Activated naive CD4-positive, alpha-beta T cell treated with anti-CD3 and anti-CD28 coated beads, Interleukin-2, amount 10 ng/mL, durations not matched to agents 7 days and 5 days (primary cell): ENCODE measurements at places on chromosomes 3 and 15.

DNA sequence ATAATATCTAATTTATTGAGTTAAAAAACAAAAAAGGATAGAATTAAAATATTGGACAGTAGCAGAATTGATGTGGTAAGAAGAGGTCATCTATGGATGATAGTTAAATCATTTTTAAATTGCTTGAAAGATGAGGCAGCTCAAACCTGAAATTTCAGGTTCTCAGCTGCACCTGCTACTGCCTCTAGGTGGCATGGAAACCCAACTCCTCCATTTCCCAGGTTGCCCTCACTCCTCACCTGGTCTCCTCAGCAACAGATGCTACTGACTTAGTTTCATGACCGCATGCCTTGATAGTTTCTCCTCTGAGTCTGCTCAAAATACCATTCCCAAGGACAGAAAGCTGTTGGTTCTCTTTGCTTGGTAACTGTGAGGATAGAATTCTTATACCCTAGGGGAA, 148.1 kb downstream of the ABHD5 start:
- no peak for DNase-seq

DNA sequence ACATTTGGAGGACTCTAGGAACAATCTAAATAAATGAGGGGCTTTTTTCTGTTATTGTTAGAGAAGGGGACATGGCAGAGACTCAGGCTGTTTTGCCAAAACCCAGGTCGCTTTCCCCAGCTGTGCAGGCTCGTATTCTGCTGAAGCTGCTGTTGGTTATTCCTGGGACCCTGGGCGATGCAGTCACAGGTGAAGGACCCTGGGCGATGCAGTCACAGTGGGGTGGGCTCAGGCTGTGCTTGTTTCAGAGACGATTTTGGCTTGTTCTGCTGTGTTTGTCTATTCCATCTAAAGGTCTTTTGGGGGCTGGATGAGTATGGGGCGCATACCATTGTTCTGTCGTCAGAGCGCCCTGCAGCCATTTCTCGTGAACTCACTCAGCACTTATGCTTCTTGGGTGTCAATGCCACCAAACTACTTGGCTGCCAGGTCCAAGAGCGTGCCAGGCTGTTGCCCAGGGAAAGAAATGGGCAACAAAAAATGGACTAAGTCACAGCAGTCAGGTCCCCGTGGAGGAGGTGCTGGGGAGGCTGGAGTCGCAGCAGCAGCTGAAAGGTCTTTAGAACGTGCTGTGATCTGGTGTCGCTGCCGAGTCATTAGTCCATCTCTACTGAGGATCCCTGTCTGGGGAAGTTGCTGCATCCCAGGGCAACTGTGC, 151.4 kb downstream of the CHDH start:
- no peak for DNase-seq

DNA sequence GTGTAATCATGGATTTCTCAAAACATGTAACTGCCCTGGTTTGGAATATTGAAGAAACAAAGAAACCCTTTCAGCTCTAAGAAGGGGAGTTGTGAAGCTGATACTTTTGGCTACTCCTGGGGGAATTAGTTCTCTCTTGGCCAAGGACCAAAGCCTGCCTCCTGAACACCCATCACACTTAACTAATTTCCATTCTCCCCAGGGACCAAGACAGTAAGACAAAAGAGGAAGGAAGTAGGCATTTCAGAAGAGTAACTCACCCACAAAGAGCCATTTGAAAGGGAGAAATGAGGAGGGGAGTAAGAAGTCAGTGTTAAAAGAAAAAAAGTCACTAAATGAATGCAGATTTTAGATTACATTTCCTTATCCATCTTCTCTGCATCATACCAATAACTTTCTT, 328.0 kb upstream of the SOX2 start:
- no peak for DNase-seq

DNA sequence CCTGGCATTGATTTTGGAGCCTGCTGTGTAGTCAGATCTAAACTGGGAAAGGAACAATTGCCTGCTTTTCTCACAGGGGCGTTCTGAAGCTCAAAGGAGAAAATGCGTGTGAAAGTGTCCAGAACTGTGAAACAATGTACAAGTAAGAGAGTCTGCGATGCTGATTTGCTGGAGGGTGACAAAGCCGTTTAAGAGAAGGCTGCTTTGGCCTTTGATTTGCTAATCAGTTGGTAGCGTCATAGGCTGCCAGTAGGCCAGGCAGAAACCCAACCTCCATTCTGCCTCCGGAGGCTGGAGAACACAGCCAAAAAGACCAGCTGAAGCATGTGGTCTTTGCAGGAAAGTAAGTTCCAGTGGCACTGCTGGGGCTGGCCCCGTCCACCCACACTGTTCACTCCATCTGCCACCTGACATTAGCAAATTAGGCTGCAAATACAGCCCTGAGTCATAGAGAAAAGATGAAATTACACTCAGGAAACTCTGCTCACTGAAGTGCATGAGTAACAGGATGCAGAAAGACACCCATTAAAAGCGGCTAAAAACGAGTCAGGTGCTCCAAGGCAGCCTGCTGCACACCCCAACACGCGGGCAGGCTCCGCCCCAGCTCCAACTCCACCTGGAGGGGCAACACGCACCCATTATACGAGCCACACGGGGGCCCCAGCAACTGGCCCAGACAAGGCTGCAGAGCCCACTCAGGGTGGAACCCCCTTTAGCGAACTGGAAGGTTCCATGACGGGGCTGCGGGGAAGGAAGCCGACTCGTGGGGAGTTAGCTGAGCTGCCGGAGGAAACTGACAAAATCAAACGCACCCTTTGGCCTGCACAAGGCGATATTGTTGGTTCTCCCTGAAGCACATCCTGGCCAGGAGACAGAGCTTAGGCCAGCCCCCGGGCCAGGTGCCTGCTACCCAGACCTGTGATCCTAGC, 31.6 kb downstream of the ZDHHC19 start:
- peak; percentile 91 for DNase-seq

DNA sequence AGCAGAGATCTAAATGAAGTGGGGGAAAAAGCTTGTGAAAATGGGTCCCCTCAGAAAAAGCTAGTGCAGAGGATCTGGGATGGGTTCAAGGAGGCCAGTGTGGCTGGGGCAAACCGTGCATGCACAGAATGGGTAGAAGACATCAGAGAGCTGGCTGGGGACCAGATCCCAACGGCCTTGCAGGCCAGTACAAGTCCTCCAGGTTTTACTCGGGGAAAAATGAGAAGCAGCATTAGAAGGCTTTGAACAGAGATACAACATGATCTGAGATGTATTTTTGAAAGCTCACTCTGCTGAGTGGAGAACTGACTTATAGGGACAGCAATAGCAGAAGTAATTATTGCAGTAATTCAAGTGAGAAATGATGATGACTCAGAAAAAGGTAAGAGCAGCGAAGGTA, 114.5 kb downstream of the HERC1 start:
- DNase-seq = no peak

- DNase-seq = no peak
These were observed 31.2 kb upstream of the FXR1 start for GRCh38 chr3:180881065-180881801.

- DNase-seq = no peak
These were observed 55.7 kb downstream of the PCCB start for GRCh38 chr3:136305879-136306278.

DNA sequence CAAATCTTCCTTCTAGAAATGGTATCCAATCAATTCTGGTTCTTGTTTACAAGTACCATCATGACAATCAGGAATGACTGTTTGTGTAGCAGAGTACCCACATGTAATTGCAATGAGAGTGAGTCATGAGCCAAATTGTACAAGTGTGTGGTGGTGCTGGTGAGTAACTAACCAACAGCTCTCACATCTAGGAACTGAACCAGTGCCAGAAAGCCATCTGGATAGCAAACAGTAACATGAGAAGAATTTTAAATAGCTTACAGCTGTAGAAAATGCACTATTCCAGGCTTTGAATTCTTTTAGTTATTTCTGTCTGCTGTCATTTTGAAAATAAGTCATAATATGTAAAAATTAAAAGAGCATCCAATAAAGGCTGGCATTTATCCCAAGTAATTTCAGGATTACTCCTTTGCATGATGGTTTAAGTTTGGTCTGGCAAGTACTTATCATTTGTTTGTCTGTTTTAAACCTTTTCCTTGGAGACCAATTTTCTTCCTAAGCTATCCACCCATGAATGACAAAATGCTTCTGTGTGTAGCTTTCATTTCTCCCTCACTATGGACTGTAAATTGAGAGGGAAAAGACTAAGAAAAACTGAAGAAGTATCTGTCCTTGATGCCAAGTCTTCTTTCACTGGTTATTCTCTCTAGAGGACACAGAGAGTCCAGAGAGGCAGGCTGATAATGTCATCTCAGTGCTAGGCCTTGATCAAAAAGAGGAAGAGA, 60.0 kb downstream of the PIK3CB start:
- no peak for DNase-seq

GRCh38 chr15:67839499-67839928, 331 bp downstream of the RNU6-1 start:
- peak; percentile 50 for DNase-seq

DNA sequence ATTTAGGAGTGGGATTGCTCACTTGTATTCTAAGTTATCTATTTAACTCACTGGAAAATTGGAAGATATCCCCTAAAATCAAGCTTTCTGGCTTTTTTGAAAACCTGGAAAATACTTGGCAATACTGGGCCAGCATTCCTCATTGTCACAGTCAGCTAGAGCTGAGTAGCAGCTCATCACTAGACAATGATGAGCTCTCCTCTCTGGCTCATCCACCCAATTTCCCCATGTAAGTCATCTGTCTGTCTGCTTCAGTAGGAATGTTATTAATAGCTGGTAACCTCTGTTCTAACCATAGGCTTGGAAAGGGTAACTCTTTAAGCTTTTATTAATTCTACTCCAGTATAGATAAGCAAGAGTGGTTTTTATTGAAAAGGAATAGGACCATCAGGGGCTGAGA, 39.7 kb upstream of the PIK3R4 start:
- DNase-seq = no peak

DNA sequence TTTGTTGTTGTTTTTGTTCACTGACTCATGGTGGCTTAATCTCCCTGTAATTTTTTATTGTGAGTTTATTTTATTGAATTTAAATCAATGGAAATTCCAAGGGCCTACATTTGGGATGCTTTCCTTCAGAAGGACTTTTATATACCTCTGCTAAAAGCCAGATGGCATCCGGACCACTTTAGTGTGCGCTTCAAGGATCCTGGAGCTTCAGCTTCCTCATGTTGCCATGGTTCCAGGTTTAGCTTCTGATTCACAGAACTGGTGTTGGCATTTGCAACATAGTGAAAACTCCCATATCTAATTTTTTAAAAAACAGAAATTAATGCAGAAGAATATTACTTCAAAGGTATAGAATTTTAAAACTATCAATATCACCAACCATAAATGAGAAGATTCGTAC, 8.5 kb upstream of the HACD2 start:
- no peak for DNase-seq

DNA sequence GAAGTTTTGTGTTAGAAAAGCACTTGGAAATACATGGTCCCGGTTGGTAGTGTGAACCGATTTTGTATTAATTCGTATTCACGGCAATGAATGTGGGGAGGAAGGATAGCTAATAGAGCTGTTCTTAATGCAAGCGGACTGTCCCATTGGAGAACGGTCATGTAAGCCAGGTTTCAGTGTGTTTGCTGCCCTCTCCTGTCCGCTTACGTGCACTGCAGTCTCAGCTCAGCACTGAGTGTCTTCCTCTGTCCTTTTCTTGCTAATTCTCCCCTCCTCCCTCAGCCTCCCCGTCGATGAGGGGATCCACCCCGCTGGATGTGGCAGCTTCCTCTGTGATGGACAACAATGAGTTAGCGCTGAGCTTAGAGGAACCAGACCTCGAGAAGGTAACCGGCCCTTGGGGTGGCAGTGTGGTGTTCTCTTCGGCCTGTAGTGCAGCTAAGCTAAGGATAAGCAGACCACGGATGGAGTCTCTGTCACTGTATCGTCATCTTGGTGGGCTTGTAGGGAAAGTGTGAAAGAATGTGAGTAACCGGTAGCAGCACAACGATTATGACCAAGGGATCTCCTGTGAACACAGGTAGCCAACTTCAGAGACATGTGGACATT, 267.5 kb upstream of the CHRM5 start:
- DNase-seq = peak; percentile 65

DNA sequence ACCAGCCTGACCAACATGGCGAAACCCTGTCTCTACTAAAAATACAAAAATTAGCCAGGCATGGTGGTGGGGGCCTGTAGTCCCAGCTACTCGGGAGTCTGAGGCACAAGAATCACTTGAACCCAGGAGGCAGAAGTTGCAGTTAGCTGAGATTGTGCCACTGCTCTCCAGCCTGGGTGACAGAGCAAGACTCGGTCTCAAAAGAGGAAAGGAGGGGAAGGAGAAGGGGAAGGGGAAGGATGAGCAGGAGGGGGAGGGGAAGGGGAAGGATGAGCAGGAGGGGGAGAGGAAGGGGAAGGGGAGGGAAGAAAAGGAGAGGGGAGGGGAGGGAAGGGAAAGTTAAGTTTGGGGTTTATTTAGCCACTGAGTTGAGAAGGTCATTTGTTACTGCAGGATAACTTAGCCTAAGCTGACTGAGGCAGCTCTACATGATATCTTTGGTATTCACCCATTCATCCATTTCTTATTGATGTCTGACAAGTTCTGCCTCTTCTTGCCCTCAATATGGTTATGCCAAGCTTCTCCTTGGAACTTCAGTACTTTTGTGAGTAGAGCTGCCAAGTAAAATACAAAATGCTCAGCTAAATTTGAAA, 15.9 kb upstream of the ABHD2 start:
- no peak for DNase-seq

- peak; percentile 77 for DNase-seq
These were observed 1.0 kb upstream of the ATP2C1 start for GRCh38 chr3:130892759-130893375.

- DNase-seq = peak; percentile 59
These were observed 82.7 kb upstream of the SLC6A6 start for GRCh38 chr3:14319654-14320182.

GRCh38 chr3:142586803-142587406, 8.4 kb upstream of the ATR start:
- peak; percentile 36 for DNase-seq

DNA sequence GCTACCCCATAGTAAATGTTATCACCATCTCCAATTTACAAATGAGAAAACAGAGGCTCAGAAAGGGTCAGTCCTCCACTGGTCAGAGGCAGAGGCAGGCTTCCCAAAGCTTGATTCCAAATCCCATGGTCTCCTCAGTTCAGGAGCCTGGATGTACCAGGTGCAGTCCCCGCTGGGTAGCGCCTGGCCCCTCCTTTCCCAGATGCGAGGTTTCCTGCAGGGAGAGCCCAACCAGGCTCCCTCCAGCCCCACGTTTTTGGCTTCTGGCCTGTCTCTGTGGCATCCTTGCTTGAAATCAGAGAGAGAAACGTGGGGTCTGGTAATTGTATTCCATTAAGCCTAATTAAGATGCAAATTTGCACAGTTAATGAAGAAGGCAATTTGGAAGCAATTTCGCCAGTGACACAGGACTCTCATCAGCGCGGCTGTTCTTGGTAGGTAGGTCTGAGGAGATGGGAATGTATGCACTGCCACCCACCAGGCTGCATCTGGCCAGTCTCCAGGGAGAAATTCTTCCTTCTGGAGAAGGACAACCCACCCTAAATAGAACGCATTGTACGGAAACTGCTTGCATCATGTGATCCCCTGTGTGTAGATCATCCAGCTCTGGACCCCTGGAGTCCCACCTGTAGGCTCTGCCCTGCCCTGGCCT, 50.5 kb downstream of the HRH1 start:
- no peak for DNase-seq

DNA sequence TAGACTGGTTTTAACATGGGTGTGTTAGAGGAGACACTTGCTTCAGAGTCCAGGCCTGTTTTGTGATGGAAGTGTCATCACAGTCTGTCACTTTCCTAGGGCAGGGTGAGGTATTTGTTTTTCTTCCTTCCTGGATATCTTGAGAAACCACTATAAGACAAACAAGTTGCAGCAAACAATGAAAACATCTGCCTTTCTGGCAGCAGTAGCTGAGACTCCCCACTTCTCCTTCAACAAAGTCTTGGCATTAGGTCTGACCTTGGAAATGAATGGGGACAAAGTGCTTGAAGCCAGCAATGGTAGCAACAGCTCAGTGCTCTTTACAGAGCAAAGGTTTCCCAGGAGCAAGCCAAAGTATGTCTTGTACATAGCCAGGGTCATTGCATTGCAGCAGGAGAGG, 64.6 kb downstream of the CD200 start:
- DNase-seq = no peak
